ENCODE measurements at places on chromosomes 2 and 18.

DNA sequence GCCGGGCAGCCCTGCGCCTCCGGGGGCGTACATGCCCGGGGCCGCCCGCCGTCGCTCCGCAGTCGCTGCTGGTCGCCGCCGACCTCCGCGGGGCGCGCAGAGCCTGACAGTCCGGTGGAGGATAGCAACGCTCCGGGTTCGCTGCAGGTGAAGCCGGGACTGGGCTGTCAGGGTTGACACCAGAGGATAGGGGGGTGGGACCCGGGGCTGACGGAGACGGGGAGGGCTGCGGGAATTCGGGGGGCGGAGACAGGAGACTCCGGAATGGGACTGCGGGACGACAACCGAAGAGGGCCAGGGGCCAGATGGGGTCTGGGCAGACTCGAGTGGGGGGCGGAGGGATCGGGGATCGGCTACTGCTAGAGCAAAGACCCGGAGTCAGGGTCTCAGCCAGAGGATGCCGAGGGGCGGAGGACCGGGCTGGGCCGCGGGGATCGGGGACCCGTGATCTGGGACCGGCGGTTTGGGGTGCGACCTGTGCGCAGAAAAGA lies 403 bp downstream of the TMEM127 start:
- DNase-seq: no peak

DNA sequence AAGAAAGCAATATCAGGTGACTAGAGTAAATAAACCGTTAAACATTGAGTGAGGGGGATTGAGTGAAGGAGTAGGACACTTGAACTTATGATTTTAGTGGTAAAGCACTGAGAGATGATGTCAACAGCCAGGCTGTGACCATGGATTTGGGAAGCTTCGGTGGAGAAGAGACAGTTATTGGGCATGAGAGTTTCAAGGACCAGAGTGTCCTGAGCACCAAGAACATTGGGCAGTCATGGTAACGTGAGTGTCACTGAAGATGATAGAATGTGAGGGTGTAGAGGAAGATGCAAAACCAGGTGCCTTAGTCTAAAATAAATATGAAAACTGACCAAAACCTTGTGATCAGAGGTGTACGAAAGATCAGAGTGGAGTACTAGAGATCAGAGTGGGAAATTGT lies 248.1 kb downstream of the ASXL3 start:
- no peak for DNase-seq

DNA sequence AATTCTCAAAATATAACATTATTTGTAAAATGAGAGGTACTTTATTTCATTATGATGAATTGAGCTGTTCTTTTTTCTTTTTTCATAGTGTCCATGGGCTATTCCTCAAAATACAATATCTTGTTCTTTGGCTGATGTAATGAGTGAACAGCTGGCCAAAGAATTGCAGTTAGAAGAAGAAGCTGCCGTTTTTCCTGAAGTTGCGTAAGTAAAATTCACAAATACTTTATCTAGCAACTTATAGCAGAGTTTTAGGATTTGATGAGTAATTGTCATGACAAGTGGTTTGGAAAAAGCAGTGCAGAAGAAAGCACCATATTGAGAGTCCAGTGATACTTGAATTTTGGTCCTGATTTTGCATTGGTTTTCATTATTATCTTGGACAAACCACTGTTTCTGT lies 9.8 kb downstream of the RIOK3 start:
- DNase-seq: no peak

- no peak for DNase-seq
These were observed 271.6 kb upstream of the SESTD1 start for GRCh38 chr2:179536185-179536584.

GRCh38 chr2:181105562-181105961 lies 125.2 kb downstream of the UBE2E3 start:
- no peak for DNase-seq

DNA sequence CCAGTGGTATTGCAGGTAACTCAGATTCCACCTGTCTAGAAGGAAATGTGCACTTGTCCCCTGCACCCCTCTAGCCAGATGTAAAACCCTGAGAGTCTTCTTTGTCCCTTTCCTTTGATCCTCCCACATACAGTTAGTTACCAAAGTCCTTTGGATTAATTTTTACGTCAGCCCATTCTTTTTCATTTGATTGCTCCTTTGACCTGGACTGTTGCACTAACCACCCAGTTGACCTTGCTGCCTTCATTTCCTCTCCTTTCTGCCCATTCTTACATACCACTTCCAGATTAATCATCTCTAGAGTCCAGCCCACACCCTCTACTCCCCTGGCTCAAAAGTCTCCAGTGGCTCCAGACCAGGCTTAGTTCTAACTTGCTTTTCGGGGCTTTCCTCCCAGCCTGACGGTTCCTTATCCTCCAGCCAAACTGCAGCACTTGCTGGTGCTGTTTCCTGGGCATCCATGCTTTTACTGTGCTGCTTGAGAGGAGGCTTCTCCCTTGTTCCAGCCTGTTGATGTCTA lies 99.3 kb downstream of the SPTBN1 start:
- DNase-seq: no peak

DNA sequence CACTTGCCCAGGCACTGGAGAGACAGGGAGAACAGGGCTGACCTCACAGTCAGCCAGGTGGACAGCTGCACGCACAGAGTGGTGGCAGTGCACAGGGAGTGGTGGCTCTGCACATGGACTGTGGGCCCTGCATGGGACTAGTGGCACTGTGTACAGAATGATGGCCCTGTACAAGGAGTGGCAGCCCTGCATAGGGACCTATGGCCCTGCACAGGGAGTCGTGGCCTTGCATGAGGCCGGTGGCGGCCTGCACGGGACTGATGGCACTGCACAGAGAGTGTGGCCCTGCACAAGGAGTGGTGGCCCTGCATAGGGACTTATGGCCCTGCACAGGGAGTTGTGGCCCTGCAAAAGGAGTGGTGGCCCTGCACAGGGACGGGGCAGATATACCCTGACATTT lies 19.1 kb upstream of the STEAP3 start:
- no peak for DNase-seq

DNA sequence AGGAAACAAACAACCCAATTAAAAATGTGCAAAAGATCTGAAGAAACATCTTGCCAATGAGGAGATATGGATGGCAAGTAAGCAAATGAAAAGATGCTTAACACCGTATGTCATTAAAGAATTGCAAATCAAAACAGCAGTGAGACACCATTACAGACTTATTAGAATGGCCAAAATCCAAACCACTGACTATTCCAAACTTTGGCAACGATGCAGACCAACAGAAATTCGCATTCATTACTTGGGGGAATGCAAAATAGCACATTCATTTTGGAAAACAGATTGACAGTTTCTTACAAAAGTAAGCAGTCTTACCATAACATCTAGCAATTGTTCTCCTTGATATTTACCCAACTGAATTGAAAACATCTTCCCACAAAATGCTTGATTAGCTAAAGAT lies 1118.7 kb downstream of the SUCLG1 start:
- peak; percentile 5 for DNase-seq

GRCh38 chr2:19774805-19775176 lies 127.0 kb downstream of the TTC32 start:
- DNase-seq: no peak

DNA sequence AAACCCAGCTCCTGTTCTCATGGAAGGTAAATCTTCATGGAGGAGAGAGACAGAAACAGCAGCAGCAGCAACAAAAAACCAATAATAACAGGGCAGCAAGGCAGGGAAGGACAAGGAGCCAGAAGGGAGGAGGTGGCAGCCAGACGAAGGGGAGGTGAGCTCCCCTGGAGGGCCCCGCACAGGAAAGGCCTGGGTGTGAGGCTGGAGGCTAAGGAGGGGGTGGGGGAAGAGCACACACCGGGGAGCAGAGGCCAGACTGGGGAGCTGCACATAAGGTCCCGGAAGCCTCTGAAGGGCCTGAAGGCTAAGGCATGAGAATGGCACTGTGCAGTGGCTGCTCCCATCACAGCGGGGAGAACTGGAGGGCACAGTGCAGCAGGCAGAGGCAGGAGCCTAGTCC lies 94.8 kb upstream of the SMAD7 start:
- DNase-seq: no peak

GRCh38 chr18:40387130-40387787 lies 1567.8 kb upstream of the PIK3C3 start:
- no peak for DNase-seq

GRCh38 chr18:55233857-55234256 lies 274.6 kb upstream of the CCDC68 start:
- DNase-seq: peak; percentile 12

DNA sequence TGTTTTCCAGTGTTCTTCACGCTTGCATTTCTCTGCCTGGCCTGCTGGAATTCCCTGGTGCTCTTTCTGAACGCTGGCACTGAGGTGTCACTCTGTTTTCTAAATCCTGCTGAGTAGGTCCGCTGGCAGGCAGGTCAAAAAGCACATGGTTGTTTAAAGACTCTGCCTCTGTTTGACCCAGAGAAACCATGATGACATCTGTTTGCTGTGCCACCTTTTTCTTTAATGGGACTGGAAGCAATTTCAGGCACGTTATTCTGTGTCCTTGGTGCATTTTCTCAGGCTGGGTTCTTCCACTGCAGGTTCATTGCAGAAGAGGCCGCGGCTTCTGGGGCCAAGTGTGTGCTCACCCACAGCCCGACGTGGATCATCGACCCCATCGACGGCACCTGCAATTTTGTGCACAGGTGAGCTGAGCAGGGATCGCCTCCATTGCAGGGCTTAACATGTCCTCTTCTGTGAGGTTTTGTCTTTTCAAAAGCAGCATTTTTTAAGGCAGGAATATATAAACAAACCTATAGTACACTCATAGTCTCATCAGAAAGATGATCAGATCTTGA lies 28.4 kb downstream of the IMPA2 start:
- no peak for DNase-seq

DNA sequence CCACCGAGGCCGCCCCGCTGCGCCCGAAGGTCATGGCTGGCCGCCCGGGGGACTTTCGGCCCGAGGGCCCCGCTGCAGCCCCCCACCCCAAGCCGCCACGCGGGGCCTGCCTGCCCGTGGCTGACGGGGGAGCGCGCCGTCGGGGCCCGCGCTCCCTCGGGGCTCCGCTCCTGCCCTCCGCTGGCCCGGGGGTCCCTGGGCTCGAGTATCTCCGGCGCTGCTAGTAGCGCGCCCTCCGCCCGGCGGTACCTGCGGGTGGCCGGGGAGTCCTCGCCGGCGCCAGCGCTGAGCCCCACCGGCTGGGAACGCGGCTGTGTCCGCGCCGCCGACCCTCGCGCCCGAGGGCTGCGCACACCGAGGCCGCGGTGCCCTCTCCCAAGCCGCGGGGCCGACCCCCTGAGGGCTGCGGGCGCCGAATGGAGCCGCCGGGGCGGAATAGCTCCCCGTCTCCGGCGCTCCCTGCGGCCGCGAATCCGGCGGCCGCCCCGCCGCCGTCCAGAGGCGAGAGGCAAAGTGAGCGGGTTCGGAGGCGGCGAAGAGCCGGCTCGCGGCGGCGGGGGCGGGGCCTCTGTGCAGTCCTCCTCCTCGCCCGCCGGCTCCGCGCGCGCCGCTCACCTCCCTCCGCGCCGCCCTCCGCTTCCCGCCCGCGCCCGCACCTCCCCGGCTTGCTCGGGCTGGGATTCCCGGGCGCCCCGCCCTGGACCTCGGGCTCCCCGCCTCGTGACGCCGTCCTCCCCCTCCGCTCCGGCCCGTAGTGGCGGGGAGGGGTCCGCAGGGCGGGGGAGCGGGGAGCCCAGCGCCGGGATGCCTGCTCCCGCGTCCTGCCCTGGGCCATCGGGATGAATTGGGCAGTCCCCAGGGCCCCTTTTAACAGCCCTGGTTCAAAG lies at the start of gene KCNG3:
Gene KCNG3 (minus strand): TSS at position 515 of the 887 bp plus-strand sequence. CDS start 481 bp downstream, at position 34.
- no peak for DNase-seq

GRCh38 chr2:47076586-47077441 lies 78.3 kb downstream of the STPG4 start:
- DNase-seq: peak; percentile 29

DNA sequence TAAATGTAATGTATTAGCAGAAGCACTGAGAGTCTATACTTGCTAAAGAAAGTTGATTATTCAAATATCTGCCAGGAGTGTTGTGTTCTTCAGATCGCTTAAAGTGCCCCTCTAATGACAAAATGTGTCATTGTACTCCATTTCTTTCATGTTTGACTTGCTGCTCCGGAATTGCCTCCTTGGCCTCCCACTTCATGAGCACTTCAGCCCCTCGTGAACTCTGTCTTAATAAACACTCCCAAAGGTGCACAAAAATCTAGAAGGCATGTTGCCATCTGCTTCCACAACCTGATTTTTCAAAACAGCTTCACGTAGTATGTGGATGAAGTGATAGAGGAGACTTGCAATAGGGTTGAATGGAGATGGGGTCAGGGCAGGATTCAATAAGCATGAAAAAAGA lies 396.1 kb downstream of the TDRD15 start:
- no peak for DNase-seq
